ENCODE measurements at places on chromosomes 4 and X.

GRCh38 chr4:162837241-162837640 is 329.4 kb downstream of the NAF1 start:
- DNase-seq = no peak

DNA sequence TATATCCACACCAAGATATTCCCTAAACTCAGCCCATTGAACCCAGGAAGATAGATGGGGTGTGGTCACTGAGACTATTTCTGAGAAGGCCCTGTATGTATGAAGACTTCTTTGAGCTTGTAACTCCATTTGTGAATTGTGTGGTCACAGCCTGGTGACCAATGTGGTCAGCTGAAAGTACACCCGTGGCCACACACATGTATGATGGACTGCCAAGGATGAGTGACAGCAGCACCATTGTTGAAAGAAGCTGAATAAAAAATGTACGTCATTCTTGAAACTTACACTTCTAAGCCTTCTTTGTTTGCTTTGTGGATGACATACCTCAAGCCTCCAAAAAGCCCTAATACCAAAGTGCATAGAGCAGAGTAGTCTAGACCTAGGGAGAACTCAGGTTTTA is 581.4 kb downstream of the RAB28 start:
- no peak for DNase-seq

GRCh38 chr4:147370473-147370872 is 110.4 kb upstream of the EDNRA start:
- no peak for DNase-seq

- DNase-seq = no peak
Measured at GRCh38 chr4:8278421-8279287, 9.1 kb downstream of the HTRA3 start.

- no peak for DNase-seq
Measured at GRCh38 chr4:143351774-143352451, 15.2 kb downstream of the GAB1 start.

GRCh38 chr4:164261831-164262230 is 492.1 kb upstream of the SMIM31 start:
- DNase-seq = no peak

- no peak for DNase-seq
Measured at GRCh38 chrX:24494647-24495075, 29.6 kb downstream of the PDK3 start.

Data from activated T-cell treated with anti-CD3 and anti-CD28 coated beads, Interleukin-2, amount 50 U/mL, for 1 hour (primary cell).